ENCODE measurements at places on chromosomes 3 and 15.

DNA sequence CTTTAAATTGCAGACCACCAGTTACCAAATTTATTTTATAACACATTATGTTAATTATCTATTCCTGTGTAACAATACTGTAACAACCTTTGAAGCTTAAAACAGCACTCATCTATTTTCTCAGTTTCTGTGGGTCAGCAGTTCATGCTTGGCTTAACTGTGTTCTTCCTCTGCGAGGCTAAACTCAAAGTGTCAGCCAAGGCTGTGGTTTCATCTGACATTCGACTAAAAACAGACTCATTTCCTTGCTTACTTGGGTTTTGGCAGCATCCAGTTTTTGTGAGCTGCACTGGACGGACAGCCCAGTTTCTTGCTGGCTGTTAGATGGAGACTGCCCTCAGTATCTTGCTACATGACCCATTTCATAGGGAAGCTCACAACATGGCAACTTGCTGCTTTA is 247.3 kb upstream of the KCNH8 start:
- no peak for DNase-seq

- DNase-seq = peak; percentile 84
Measured at GRCh38 chr3:136819392-136819730, 435 bp downstream of the SLC35G2 start.

DNA sequence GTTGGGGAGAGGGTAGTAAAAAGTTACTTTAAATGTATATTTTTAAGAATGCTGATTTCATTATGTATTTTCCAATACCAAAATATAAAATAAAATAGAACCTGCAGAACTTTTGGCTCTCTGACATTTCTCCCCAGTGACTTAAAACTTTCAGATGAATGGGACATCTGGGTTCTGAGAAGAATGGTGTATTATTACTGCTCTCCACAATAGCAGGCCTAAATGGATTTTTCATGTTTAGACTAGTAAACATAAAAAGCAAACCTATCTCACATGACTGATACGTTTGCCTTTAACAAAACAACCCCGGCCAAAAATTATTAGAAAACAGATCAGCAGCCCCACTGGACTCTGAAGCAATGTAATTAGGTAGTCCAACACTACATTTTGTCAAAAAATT is 73.8 kb downstream of the FHIT start:
- no peak for DNase-seq

GRCh38 chr15:39312984-39313383 is 267.9 kb upstream of the THBS1 start:
- DNase-seq = peak; percentile 61

- DNase-seq = peak; percentile 99
Measured at GRCh38 chr3:193872265-193872753, 263.6 kb upstream of the HES1 start.

DNA sequence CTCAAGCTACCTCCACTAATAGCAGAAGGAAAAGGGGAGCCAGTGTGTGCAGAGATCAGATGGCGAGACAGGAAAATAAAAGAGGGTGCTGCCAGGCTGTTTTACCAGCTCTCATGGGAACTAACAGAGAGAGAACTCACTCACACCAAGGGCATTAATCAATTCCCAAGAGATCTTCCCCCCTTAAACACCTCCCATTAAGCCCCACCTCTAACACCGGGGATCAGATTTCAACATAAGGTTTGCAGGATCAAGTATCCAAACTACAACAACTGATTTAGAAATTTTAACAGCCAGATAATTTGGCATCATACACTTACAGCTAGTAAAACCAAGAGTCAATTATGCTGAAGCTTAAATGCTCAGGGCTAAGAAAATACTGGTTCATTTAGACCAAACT is 18.9 kb downstream of the CD200 start:
- no peak for DNase-seq

DNA sequence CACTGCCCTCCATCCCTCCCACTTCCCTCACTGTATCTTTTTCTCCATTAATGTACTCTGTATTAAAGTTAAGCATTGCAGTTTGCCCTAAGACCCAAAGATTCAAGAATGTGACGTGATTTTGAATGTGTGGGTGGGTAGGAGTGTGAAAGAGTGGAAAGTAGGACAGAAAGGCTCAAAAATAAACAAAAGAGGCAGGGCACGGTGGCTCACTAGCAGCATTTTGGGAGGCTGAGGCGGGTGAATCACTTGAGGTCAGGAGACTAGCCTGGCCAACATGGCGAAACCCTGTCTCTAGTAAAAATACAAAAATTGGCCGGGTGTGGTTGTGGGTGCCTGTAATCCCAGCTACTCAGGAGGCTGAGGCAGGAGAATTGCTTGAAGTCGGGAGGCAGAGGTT is 18.4 kb downstream of the TFRC start:
- DNase-seq = no peak

GRCh38 chr15:60115579-60116380 is 111.7 kb downstream of the FOXB1 start:
- peak; percentile 55 for DNase-seq

- no peak for DNase-seq
Measured at GRCh38 chr3:37556789-37557301, 304.8 kb upstream of the CTDSPL start.

DNA sequence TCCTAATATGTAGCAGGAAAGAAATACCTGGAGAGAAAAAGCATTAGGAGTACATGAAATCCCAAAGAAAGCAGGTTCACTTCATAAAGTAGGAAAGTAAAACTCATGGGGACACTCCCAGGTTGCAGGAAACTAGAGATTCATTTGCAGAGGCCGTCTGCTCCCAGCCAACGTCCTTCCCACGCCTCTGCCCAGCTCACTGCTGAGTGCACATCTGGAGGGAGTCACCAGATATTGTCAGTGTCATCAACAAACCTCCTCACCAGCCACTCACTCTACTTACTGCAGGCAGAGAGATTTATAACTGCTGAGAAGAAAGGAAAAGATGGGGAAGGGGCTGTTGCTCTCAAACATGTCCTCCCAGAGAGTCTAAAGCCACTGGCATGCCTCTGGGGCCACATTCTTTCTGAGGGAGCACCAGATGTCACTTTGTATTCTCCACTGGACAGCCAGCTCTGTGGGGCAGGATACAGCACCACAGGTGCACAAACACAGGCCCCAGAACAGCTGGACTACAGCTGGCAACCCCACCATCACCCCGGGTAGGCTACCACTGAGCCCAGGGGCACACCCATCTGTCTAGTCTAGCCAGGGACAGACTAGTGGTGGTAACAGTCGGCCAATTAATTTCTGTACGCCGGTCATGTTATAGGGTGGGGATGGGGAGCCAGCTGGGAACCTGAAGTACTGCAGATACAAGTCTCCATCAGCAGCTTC is 64.5 kb downstream of the NPTN start:
- no peak for DNase-seq

GRCh38 chr15:99732124-99732750 is 1.0 kb downstream of the LYSMD4 start:
- DNase-seq = peak; percentile 15

- no peak for DNase-seq
Measured at GRCh38 chr15:47516558-47516957, 200.7 kb upstream of the SEMA6D start.

GRCh38 chr3:69181592-69182211 is 59.3 kb upstream of the LMOD3 start:
- peak; percentile 46 for DNase-seq

DNA sequence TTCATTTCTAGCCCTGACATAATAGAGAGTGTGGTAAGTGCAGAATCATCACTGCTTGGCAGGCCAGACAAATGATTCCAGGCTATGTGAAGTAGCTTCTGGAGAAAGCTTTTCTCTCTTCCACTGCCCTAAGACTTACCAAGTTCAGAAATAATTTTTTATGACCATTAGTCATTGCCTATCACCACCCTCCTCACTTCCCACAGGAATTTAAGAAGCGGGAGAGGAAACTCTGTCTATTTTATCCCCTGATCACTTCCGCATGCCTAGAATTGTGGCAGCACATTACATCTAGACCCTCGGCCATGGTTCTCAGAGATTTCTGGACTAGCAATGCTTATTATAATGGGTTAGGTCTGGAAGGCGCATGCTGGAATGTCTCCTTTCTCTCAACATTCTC is 397.8 kb upstream of the NR2F2 start:
- peak; percentile 85 for DNase-seq

DNA sequence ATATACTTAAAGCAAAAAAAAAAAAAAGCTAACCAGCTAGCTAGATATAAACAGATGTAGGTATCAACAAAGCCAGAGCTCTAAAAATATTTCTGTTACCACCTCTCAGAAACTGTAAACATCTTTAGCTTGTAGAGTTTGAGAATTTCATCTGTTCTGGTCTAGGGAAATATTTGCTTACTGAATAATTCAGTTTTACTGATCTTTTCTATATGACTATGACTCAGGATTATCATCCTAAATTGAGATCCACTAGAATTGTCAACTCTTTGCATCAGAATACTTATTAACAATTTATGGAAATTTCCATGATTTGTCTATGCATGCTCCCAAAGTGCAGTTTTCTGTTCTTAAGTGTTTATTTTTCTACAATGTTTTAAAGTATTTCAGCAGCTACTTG is 517.3 kb downstream of the DIPK2A start:
- DNase-seq = no peak

GRCh38 chr3:177523872-177524438 is 326.7 kb upstream of the TBL1XR1 start:
- peak; percentile 49 for DNase-seq

- DNase-seq = no peak
Measured at GRCh38 chr3:157589211-157589610, 86.0 kb upstream of the VEPH1 start.

DNA sequence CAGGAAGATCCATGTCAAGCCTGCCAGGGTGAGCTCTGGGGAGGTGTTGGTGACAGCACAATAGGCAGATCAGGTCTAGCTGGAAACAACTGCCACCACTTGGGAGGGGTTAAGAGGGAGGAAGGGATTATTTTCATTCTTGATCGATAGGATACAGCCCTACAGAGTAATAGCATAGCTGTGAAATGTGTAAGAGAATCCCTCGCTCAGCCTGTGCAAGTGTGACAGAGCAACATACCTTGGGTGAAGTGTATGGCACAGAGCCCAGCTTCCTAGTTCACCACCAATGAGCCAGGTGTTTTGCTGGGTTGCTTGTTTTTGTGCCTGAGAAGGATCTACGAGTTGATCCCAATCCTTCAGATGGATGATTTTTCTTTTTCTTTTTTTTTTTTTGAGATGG is 9.2 kb upstream of the DCUN1D1 start:
- no peak for DNase-seq

- DNase-seq = peak; percentile 20
Measured at GRCh38 chr3:23611737-23612295, 193.9 kb upstream of the UBE2E1 start.

DNA sequence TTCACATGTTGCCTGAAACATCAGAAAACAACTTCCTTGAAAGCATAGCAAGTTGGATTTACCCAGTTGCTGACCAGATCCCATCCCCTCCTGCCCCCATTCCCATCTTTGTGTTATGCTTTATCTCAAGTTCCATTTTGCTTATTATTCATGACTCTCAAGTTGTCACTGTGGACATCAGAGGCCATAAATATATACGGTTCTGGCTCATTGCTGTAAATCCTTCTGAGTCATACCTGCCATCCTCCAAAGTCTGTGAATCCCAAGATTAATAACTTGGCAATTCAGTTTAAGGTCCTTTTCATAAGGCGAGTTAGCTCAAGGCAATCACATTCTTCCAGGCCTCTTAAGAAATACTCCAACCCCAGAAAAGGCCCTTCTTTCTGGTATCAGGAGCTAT is 126.2 kb upstream of the C2CD4B start:
- DNase-seq = peak; percentile 16

DNA sequence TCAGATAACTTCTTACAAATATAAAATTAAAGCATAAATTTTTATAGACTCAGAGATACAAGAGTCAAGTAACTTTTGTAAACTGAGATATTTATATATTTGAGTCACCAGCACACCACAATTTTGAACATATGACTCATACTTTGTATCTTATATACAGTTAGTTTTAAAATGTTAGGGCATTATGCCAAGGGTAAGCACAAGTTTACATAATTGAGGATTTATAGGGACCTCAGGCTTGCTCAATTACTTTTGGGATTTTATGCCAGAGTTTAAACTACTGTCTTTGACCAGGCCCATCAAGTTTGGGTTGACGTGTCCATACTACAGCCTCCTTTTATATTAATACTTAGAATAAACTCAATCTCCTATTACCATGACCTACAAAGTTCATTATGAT is 7.4 kb upstream of the FGF7 start:
- DNase-seq = peak; percentile 84

- no peak for DNase-seq
Measured at GRCh38 chr15:66848116-66848515, 146.1 kb downstream of the SMAD6 start.

DNA sequence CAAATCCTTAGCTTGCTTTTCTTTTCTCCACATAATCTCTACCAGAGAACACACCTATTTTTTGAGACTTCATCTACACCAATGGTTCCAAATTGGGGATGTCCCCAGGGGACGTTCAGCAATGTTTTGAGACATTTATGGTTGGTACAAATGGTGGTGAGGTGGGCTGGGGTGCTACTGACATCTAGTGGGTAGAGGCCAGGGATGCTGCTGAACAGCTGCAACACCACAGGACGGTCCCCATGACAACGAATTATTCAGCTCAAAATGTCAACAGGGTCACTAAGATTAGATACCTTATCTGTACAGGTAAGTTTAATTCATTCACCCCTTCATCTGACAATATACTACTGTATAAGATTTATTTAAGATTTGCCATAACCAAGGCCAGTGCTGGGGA is 14.4 kb downstream of the GK5 start:
- peak; percentile 33 for DNase-seq

- DNase-seq = no peak
Measured at GRCh38 chr3:12687948-12688347, 24.0 kb upstream of the RAF1 start.

- no peak for DNase-seq
Measured at GRCh38 chr3:33331414-33331813, 54.2 kb downstream of the FBXL2 start.

- DNase-seq = peak; percentile 49
Measured at GRCh38 chr3:113151461-113152031, 59.8 kb upstream of the BOC start.

DNA sequence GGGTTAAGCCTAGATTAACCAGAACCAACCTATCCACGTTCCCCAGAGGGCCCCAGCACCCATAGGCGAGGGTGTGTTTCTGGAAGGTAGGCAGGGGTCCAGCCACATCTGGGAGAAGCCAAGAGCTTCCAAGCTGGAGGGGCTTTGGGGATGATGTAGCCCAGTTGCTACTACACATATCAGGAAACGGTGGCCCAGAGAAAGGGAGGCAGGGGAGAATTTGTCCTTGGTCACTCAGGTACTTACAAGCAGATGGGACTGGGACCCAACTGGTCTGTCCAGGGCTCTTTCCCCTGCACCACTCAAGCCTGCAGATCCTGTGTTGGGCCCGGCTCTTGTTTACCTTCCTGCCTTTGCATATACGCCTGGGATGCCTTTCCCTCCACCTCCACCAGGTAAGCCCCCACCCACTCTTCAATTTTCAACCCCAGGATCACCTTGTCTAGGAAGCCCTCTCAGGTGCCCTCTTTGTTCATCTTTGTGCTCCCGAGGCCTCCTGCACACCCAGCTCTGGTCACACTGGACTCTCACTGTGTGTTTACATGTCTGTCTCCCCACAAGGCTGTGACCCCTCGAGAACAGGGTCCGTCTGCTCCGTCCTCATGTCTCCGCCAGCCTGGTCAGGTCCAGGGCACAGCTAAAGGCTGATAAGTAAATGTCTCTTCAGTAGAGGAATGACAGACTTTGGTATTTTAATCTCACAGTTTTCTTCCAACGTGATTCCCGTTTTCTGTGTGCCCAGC is 204.4 kb upstream of the LINGO1 start:
- DNase-seq = no peak
